ENCODE measurements at places on chromosomes 16 and 17. TPM values are rescaled to one million over a fixed set of nuclear protein-coding genes. Genes with fewer than 3 reads are reported as not detected.

CA7 gene
- not detected for total RNA-seq

PYDC1 gene
- total RNA-seq = not detected

MTSS2 gene
- 15.7 TPM for total RNA-seq

ZNF688 gene
- total RNA-seq = 10.6 TPM

IRF8 gene
- total RNA-seq = 23.8 TPM

Data from bladder microvascular endothelial cell (primary cell).